ENCODE measurements at places on chromosomes 13 and 19.

DNA sequence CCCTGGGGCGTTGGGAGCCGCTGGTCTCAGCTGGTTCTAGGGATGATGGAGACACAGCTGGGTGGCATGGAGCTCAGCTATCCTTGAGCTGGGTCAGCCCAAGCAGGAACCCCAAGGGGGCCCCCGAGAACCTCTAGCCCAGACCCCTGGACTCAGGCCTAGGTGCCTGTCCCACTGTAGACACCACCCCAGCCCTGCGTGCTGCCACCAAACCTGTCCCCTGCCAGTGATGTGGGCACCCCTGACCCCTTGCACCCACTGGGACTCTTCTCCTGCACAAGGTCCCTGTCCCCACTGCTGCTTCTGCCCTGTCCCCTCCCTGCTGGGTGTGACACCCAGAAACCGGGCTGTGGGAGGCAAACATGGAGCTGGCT is 26.8 kb downstream of the CEBPA start:
- no peak for DNase-seq

DNA sequence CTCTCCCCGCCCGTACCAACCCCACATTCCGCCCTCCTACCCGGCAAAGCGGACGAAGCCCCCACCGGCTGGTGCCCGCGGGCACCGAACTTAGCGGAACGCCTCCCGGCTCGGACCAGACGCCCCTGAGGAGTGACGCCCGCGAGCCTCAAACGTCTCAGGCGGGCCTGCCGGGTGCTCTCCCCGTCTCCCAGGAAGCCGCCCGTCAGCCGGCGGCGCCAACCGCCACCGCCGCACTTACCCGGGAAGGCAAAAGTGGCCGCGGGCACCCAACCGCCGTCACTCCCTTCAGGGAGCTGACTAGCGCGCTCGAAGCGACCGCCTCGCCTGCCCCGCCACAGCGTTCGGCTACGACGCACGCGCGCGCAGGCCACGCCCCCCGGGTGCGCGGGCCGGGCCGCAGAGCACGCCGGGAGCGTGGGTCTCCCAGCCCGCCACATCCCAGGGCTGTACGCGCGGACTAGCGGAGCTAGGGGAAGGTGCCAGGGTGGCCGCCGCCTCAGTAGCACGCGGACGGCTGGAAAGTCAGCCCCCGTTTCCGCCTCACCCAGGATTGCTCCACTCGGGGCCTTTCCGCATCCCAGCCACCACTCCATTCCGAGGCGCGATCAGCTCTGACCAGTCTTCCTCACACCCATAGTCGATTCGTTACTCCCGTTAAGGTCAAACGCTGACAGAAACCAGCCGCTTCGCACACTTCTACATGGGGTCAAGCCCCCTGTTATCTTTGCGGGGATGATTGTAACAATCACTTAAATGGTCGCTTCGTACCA is at the start of gene TEX30:
TEX30 (minus strand) TSS at position 346 of the 773 bp plus-strand sequence. CDS start 3,760 bp downstream, outside the sequence.
- DNase-seq, result peak; percentile 78

DNA sequence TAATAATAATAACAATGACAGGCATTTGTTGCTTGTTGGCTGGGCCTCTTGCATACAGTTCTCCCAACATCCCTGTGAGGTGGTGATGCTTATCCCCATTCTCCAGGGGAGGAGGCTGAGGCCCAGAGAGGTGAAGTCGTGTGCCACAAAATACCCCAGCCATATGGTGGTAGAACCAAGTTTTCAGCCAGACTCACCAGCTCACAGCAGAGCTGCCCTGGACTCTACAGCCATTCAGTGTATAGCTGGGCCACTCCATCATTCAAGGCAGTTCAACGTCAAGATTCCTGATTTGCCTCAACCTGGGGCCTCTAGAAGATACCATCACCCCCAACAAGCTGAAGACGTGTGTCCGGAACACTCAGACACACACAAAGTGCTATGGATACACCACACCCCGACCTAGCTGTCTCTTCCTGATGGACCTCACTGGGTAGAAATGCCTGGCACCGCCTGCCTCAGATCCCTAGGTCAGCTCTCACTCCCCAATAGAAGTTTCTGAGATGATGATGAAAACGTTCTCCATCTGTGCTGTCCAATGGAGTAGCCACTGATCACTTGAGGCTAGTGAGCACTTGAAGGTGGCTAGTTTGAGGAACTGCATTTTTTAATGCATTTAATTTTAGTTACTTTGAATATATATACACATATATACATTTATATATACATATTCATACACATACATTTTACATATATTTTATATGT is 4.3 kb upstream of the CEACAM19 start:
- DNase-seq, result no peak

GRCh38 chr13:67232384-67232783 is 2.2 kb upstream of the PCDH9 start:
- DNase-seq, result no peak

GRCh38 chr19:39727070-39727800 is 10.6 kb downstream of the CLC start:
- no peak for DNase-seq

DNA sequence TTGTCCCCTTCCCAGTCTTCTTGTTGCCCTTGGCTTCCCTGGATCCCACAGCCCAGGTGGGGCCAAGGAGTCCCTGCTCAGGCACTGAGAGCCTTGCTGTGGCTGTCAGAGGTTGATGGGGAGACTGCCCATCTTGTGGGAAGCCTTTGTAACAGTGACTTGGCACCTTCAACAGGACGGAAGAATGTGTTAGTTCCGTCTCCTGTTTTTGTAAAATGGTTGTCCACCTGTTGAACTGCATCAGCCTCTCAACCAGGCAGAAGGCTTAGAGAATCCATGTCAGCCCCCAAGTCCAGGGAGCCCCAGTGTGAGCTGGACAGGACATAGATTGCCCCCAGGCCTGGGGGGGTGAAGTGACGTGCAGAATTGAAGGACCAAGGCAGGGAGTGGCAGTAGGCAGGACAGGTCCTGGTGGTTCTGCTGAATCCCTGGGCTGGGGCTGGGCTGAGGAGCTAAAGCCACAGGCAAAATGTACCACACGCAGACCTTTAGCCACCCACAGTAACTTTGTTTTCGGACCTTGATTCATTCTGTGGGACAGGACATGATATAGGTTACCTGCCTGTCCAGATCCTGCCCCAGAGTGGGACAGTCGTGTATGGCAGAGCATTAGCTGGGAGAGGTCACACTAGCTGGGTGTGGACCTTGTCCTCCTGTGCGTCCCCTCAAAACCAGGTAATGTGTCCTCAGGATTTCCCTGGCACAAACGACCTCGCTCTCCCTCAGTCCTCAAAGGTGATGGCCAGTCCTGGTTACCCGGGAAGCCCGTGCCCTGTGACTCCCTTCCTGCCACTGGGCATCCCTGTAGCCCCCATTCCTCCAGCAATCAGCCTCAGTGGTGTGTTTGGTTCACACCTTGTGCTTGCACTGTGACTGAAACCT is 47.0 kb downstream of the GATAD2A start:
- no peak for DNase-seq

DNA sequence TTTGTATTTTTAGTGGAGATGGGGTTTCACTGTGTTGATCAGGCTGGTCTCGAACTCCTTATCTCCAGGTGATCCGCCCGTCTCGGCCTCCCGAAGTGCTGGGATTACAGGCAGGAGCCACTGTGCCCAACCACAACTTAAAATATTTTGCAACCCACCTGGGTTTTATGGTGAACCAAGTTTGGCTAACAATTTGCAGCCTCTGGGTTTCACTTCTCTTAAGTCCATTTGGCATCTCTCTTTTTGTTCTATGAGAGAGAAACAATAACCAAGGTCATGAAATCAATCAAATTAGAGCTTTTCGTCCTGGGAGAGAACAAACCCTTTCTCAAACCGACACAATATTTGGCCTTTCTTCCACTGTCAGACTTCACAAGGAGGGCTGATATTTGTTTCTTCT is 5.6 kb upstream of the SMAD9 start:
- no peak for DNase-seq

GRCh38 chr13:31946091-31946770 is 85.3 kb upstream of the FRY start:
- no peak for DNase-seq

- DNase-seq, result no peak
Measured at GRCh38 chr13:38316129-38316528, 33.5 kb upstream of the UFM1 start.
